ENCODE measurements at places on chromosomes 11 and 22. TPM values are rescaled to one million over a fixed set of nuclear protein-coding genes. Genes with fewer than 3 reads are reported as not detected.

The NPTXR gene
- 0.84 TPM for polyA plus RNA-seq

DNA sequence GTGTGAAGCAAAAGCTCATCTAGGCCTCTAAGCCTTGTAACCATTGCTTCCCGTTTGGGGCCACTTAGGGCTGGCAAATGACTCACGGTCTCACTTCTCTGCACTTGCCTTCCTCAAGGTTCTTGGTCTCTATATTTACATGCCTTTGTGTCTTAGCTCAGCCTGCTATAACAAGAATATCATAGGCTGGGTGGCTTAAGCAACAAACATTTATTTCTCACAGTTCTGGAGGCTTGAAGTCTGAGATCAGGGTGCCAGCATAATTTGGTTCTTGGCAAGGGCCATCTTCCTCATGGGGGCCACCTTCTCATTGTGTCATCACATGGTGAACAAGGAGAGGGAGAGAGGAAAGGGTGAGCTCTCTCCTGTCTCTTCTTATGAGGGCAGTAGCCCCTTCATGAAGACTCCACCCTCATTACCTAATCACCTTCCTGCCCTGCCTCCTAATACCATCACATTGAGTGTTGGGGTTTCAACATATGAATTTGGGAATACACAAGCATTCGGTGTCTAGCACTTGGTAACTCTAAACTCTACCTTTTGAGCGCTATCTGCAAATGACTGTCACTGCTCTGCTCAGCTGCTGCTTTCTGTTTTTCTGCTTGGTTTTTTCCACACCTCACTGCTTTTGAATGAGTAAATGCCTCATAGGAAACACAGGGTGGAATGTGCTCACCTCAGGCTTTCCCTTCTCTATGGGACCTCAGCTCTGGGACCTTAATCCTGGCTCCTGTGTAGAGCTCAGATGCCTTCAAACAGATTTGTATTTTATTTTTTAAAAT is 16.2 kb upstream of the ME3 start:
- peaks cover 13% of the 10 kb centered on the region for H3K4me1 ChIP-seq
- no peaks in the 10 kb centered on the region for H3K27me3 ChIP-seq
- H3K4me3 ChIP-seq = no peak overlapping the region
- H3K36me3 ChIP-seq = no peaks in the 10 kb centered on the region

DNA sequence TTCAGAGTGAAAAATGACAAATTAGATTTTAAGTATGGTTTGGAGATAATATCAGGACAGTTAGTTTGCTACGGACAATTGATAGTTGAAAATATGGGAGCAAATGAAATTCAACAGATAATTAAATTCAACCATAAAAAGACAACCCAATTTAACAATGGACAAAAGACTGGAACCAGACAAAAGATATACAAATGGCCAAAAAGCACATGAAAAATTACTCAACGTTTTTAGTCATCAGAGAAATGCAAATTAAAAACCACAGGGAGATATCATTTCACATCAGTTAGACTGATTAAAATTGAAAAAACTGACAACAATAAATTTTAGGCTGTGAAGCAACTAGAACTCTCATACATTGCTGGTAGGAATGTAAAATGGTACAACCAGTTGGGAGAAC is 27.2 kb downstream of the SIK2 start:
- no peak overlapping the region for H3K4me3 ChIP-seq
- H3K36me3 ChIP-seq = no peaks in the 10 kb centered on the region
- H3K27me3 ChIP-seq = no peaks in the 10 kb centered on the region
- peaks cover 4% of the 10 kb centered on the region for H3K4me1 ChIP-seq

- H3K4me1 ChIP-seq = peaks cover 2% of the 10 kb centered on the region
- peaks cover 76% of the 10 kb centered on the region for H3K27me3 ChIP-seq
- DNase-seq = no peak
These were observed 898 bp upstream of the ROBO3 start for GRCh38 chr11:124864176-124864891.

- no peak overlapping the region for H3K27ac ChIP-seq
- no peak overlapping the region for H3K4me3 ChIP-seq
- no peaks in the 10 kb centered on the region for H3K27me3 ChIP-seq
- no peak for DNase-seq
These were observed 114.7 kb upstream of the OR4B1 start for GRCh38 chr11:48101958-48102357.

- H3K4me3 ChIP-seq = no peak overlapping the region
- DNase-seq = peak; percentile 99
- H3K36me3 ChIP-seq = no peaks in the 10 kb centered on the region
- no peaks in the 10 kb centered on the region for H3K4me1 ChIP-seq
- H3K27me3 ChIP-seq = no peaks in the 10 kb centered on the region
These were observed 15.3 kb downstream of the CADM1 start for GRCh38 chr11:115488945-115489344.

The GDPD4 gene
- polyA plus RNA-seq = not detected

- DNase-seq = no peak
- H3K4me1 ChIP-seq = no peaks in the 10 kb centered on the region
- no peaks in the 10 kb centered on the region for H3K27me3 ChIP-seq
These were observed 441.2 kb downstream of the LRRC4C start for GRCh38 chr11:41018224-41018623.

DNA sequence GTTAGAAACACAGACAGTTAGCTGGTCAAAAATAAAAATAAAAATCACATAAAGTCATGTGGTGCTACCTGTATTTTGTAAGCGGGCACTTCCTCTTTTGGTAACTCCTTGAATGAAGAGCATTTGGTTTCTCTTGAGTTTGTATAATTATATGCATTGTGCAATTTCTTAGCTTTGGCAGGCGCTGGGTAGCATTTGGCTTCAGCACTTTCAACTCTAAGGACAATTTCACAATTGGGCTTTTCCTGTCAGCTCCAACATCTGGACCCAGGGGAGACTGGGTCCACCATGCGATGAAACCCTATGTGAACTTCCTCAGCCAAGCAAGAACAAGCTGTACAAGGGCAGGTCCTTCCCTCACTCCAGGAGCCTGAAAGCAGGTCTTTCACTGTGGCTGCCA is 169.1 kb downstream of the RRAS2 start:
- no peak overlapping the region for H3K27ac ChIP-seq
- no peak overlapping the region for H3K4me3 ChIP-seq
- no peak for DNase-seq
- no peaks in the 10 kb centered on the region for H3K4me1 ChIP-seq

The PHETA2 gene
- polyA plus RNA-seq = 19.2 TPM

The SYCE3 gene
- 0.30 TPM for polyA plus RNA-seq

GRCh38 chr11:125974284-125974683 is 28.4 kb downstream of the VSIG10L2 start:
- H3K4me1 ChIP-seq = no peaks in the 10 kb centered on the region
- no peaks in the 10 kb centered on the region for H3K36me3 ChIP-seq
- no peak for DNase-seq
- H3K4me3 ChIP-seq = no peak overlapping the region
- H3K27ac ChIP-seq = no peak overlapping the region
- no peaks in the 10 kb centered on the region for H3K27me3 ChIP-seq

DNA sequence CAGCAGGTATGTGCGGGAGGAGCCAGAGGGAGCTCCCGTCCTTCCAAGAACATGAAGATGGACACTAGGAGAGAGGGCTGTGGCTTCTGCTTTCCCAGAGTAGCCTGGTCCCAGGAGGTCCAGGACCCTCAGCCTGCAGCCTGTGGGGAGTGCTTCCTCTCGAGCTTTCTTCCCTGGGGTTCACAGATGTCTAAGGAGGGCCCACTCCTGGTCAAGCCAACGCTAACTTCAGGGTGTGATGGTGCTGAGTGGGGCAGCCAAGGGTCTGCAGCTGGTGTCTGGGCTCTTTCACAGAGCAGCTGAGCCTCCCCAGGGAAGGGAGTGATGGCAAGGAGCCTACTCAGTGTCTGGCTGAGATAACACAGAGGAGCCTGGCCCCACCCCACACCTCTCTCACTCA is 3.3 kb downstream of the POU2F3 start:
- no peak for DNase-seq
- H3K27me3 ChIP-seq = peaks cover 27% of the 10 kb centered on the region
- H3K4me3 ChIP-seq = no peak overlapping the region
- H3K36me3 ChIP-seq = no peaks in the 10 kb centered on the region
- H3K27ac ChIP-seq = no peak overlapping the region

GRCh38 chr11:112885744-112886433 is 75.3 kb upstream of the NCAM1 start:
- no peak overlapping the region for H3K27ac ChIP-seq
- no peaks in the 10 kb centered on the region for H3K36me3 ChIP-seq
- no peaks in the 10 kb centered on the region for H3K27me3 ChIP-seq
- no peak overlapping the region for H3K4me3 ChIP-seq

The FOLR1 gene
- 0.14 TPM for polyA plus RNA-seq

The PLEKHA7 gene
- polyA plus RNA-seq = 0.11 TPM

The OR10G8 gene
- not detected for polyA plus RNA-seq

The SCUBE2 gene
- 0.61 TPM for polyA plus RNA-seq

- no peaks in the 10 kb centered on the region for H3K36me3 ChIP-seq
- H3K27ac ChIP-seq = no peak overlapping the region
- no peak overlapping the region for H3K4me3 ChIP-seq
- no peaks in the 10 kb centered on the region for H3K4me1 ChIP-seq
- peak; percentile 60 for DNase-seq
These were observed 6.5 kb downstream of the KBTBD3 start for GRCh38 chr11:106070606-106071005.

DNA sequence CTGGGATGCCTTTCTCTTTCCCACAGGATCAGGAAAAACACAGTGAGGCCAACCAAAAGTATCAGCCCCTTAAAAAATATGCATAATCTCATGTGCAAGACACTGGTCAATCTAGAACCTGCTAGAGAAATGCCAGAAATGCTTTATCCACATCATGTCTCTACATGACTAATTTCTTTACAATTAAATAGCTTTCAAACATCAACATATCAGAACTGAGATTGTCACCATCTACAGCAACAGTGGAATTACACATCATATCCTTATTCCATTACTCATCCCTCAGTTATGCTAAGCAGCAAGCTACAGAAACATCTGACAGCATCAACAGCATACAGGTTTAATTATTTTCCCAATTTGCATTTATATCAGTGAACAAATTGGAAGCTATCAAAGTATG is 78.8 kb downstream of the DDIAS start:
- no peak overlapping the region for H3K4me3 ChIP-seq
- H3K27ac ChIP-seq = peak overlapping the region; percentile 11
- no peaks in the 10 kb centered on the region for H3K27me3 ChIP-seq

- H3K4me3 ChIP-seq = no peak overlapping the region
- H3K27me3 ChIP-seq = no peaks in the 10 kb centered on the region
- H3K27ac ChIP-seq = no peak overlapping the region
- no peaks in the 10 kb centered on the region for H3K36me3 ChIP-seq
- no peak for DNase-seq
These were observed 6.9 kb downstream of the TNNT3 start for GRCh38 chr11:1926156-1927025.

DNA sequence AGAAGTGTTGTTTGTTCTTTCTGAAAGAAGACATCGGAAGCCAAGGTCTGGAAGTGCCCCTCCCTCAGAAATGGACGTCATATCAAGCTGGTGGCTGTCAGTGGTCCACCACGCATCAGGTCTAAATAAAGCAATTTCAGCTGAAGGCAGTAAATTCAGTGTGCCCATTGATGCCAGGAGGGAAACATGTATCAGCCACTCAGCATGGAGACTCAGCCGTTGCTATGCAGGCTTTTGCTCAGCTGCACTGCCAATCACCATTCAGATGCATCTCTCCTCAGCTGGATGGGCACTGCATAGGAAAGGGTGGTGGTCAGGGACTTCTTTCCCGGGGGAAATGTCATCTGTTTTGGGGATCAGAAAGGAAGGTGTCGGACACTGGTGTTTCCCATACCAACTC is 878.2 kb downstream of the NTM start:
- H3K27ac ChIP-seq = no peak overlapping the region
- no peak overlapping the region for H3K4me3 ChIP-seq
- H3K27me3 ChIP-seq = no peaks in the 10 kb centered on the region
- no peak for DNase-seq
- H3K4me1 ChIP-seq = no peaks in the 10 kb centered on the region

- H3K36me3 ChIP-seq = no peaks in the 10 kb centered on the region
- H3K4me3 ChIP-seq = no peak overlapping the region
- peak; percentile 85 for DNase-seq
- no peak overlapping the region for H3K27ac ChIP-seq
These were observed 64.7 kb upstream of the LIN7C start for GRCh38 chr11:27571154-27571810.

The CLDN5 gene
- polyA plus RNA-seq = not detected

The OR6A2 gene
- polyA plus RNA-seq = 0.03 TPM

DNA sequence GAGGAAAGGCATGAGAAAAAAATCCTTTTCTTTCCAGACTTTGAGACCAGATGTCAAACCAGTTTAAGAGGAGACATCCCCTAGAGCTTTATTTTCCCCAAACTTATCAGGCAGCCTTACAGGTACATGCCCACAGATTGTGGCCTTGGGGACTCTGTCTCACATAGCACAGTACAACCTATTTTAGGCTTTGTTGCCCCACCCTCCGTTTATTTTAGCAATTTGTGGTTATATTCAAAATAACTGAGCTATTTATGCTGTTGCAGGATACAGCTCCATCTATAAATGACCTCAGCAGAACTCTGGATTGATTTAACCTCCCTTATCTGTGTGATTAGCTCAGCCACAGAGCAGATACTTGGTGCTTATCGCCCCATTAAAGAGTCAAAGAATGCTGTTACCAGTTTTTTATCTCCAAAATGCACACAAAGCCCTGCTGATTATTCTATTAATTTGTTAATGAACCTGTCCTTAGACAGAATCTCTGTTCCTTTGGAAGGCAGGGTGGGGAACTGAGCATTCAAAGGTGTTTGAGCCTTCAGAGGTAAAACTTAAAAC is 525.2 kb downstream of the OPCML start:
- no peaks in the 10 kb centered on the region for H3K4me1 ChIP-seq
- no peak for DNase-seq
- H3K36me3 ChIP-seq = no peaks in the 10 kb centered on the region
- no peaks in the 10 kb centered on the region for H3K27me3 ChIP-seq

DNA sequence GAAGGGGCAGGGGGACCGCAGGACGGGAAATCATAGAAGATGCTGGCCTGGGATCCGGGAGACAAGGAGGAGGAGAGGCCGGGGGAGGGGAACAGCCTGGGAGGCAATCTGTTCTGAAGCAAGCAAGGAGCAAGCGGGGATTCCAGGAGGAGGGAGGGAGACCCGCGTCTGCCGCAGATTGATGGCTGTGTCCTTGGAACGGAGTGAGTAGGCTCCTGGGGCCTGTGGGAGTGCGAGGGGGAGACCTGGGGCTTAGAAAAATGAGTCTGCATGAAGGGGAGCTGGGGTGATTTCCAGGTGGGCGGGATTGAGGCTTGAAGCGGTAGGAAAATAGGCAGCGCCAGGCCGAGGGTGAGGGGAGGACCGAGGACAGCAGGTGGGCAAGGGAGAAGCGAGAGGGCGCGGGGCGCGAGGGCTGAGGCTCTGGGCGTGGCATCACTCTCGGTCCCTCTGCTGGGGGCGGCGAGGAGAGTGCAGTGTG is 1.6 kb upstream of the LRRC55 start:
- no peaks in the 10 kb centered on the region for H3K4me1 ChIP-seq
- H3K27ac ChIP-seq = no peak overlapping the region
- H3K27me3 ChIP-seq = peaks cover 3% of the 10 kb centered on the region
- no peak overlapping the region for H3K4me3 ChIP-seq
- H3K36me3 ChIP-seq = no peaks in the 10 kb centered on the region
- no peak for DNase-seq

GRCh38 chr11:14331476-14332136 is 27.4 kb downstream of the RRAS2 start:
- H3K27me3 ChIP-seq = no peaks in the 10 kb centered on the region
- DNase-seq = no peak
- H3K4me3 ChIP-seq = no peak overlapping the region
- no peaks in the 10 kb centered on the region for H3K4me1 ChIP-seq
- H3K27ac ChIP-seq = no peak overlapping the region

GRCh38 chr11:24356501-24356900 is 140.4 kb upstream of the LUZP2 start:
- no peak for DNase-seq
- no peak overlapping the region for H3K4me3 ChIP-seq
- no peaks in the 10 kb centered on the region for H3K36me3 ChIP-seq
- H3K27me3 ChIP-seq = no peaks in the 10 kb centered on the region

GRCh38 chr11:134223121-134223520 is 646 bp downstream of the NCAPD3 start:
- H3K4me1 ChIP-seq = peaks cover 6% of the 10 kb centered on the region
- H3K27me3 ChIP-seq = no peaks in the 10 kb centered on the region
- peak overlapping the region; percentile 97 for H3K27ac ChIP-seq
- DNase-seq = no peak
